ENCODE measurements at places on chromosomes 1 and 21.

DNA sequence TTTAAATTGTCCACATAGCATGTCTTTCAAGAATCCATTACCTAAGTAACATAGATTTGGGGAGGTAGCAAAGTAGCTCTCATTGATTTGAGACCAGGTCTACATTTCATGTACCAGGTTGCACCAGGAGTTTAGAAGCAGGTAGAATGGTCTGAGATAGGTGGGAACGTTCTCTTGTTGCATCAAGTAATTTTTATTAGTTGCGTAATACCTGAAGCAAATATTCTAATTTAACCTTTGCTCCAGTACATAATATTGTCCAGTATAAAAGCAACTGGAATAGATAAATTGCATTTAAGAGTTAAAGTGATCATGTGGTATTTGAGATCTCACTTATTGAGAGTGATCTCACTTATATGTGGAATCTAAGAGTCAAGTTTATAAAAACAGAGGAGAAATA, 597.1 kb upstream of the PRMT6 start:
- DNase-seq: no peak

DNA sequence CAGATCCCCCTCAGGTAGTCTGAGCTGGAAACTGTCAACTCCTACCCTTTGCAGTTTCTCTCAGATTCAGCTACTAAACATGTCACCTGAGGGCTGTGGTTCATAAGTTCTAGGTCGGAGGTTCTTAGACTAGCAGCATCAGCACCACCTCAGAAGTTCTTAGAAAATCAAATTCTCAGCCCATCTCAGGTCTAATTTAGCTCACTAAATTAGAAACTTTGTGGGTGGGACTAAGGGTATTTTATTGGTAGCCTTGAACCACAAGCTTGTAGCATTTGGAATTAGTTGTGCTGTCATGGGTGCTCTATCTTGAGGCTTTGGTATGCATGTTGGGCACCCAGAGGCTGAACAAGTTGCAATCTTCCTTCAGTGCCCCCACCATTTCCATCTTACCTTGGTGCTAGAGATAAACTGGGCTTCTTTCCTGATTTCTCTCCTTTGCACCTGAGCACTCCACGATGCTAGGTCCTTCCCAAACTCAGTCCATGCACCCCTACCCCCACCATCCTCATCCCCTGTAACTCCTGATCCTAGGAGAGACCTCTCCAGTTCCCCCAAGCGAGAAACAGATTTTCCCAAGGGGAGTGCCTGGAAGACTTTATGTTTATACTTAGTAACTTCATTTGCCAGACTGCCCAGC, 54.2 kb downstream of the S1PR1 start:
- no peak for DNase-seq

DNA sequence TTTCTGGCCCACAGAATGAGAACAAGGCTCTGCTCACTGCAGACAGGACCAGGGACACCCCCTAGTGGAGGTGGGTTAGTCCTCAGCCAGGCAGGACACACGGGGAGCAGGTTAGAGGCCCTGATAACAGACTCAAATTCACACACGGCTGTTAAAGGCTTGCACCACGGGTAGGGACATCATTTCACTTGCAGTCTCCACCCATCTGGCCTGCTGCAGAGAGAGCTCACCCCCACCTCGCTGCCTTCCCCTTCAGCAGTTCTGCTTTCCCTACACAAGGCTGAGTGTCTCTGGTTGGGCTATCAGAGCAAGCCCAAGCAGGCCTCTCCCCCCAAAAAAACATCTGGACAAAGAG, 20.6 kb downstream of the MEF2D start:
- DNase-seq: no peak

- no peak for DNase-seq
These were observed 1793.2 kb downstream of the NCAM2 start for GRCh38 chr21:22791376-22791775.

GRCh38 chr21:38039369-38039768, 123.1 kb upstream of the KCNJ6 start:
- no peak for DNase-seq

DNA sequence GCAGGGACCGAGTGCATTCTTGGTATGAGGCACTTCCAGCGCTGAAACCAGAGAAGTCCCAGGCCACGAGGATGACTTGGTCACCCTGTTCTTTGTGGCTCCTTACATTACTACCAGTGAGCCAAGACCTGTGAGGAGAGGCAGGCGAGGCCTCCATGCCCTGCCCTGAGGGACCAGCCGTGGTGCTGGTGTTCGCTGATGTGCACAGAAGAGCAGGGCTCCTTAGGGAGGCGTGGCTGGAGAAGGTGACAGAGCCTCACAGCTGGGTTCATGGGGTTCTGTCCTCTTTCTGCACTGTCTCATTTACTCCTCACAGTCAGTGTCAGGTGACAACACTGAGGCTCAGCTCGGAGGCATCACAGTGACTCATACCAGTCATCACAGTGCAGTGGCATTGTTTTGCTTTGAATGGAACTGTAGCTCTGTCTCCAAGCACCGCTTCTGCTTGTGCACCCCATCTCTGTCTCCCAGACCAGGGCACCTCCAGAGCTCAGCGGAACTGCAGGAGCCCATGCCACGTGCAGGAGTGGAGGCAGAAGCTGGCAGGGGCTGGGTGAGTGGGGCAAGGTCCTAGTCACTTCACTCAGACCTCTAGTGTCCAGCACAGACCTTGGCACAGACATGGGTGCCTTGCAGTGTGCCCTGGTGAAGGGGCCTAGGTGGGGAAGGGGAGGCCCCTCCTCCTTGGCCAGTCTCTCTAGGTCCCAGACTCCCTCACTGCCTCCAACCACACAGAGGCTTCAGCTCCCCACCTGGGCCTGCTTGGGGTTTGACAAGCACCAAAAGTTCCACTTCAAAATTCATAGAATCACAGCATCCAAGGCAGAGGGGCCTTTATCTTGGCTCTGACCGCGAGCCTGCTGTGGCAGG, 310.9 kb downstream of the MATN1 start:
- DNase-seq: no peak
